ENCODE measurements at places on chromosomes 3 and 15.

DNA sequence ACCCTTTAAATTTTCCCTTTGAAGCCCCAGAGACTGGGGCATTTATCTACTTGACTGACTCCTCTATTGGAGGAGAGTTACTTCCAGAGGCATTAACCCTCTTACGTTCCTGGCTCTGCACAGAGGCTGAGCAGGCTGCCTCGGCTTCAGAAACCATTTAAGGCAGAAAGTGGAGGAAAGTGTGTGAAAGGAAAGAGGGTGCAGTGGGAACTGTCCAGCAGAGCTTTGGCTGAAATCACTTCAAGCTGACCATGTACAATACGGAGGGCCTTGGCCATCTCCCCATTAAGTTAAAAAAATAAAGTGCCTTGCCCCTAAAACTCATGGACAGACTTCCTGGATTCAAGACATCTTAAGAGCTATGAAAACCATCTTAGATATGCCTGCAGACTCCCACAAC, 238.7 kb downstream of the SV2B start:
- DNase-seq, result no peak

DNA sequence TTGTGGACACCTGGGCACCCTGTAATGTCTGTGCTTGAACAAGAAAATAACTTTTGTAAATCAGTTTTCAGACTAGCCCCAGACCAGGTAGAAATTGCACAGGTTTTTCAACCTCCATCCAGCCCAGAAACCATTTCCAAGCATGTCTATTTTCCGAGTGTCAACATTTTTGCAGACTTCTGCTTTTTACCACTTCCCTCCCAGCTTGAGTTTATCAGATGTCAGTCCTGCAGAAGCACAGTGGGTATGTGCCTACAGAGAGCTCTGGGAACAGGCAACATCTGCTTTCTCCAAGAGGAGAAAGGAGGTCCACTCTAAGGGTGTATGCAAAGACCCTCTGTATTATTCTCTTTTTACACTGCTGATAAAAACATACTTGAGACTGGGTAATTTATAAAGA, 83.9 kb downstream of the LRRK1 start:
- no peak for DNase-seq

DNA sequence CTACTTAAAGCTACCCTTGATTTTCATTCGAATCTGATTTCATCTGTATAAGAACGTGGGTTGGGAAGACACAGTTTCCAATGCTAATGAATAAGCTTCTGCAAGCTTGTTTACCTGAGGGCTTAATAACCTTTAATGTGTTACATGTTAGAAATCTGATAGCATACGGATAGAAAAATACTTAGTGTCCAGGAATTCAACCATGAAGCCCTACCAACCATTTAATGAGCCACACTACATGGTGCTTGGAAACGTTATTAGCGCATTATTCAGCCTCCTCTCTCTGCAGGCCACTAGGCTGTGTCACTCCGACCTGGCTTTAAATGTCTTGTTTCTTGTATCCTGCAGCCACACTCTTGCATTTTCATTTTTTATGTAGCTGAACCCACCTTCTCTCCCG, 1.6 kb downstream of the FAM81A start:
- DNase-seq, result no peak

GRCh38 chr3:133910422-133910821, 14.7 kb upstream of the RAB6B start:
- DNase-seq, result no peak

- DNase-seq, result no peak
These were observed 15.9 kb downstream of the ZNF860 start for GRCh38 chr3:31997500-31997899.

- no peak for DNase-seq
These were observed 41.5 kb downstream of the GPD1L start for GRCh38 chr3:32147933-32148332.

DNA sequence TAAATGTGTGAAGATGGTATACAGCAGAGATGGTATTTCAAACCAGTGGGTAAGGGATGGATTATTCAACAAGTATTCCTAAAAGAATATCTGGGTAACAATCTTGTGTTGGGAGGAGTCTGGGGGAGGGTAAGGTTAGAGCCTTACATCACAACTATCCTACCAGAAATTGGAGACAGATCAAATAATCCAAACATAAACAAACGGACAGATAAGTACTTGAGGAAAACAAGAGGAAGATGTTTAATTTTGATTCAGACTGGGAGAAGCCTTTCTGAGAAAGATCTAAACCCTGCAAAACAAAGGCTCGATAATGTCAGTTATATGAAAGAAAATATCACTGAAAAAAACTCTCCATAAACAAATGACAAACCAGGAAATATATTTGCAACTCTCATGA, 77.9 kb downstream of the SLC9A9 start:
- no peak for DNase-seq

DNA sequence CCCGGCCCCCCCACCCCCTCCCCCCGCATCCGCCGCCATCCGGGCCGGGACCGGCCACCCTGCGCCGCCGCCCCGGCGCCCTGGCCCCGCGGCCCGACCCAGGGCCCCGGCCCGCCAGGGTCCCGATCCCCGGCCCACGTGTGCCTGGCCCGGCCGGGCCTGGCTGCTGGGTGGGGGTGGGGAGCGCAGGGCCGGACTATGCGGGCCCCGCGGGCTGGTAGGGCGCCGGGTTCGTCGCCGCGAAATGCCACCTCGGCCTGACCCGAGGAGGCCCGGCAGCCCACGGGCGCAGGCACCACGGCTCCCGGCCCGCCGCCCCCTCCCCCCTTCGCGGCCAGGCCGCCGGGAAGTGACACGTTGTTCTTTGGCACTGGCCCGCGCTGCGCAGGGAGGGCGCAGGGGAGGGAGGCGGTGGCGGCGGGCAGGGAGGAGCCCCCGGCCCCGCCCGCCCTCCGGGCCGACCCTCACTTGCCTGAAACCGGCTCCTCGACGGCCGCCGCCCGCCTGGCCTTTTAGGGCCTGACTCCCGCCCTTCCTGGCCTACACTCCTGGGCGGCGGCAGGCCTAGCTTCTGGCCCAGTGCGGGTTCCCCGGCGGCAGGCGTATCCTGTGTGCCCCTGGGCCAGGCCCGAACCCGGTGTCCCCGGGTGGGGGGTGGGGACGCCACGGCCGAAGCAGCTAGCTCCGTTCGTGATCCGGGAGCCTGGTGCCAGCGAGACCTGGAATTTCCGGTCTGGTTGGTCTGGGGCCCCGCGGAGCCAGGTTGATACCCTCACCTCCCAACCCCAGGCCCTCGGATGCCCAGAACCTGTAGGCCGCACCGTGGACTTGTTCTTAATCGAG, 515 bp downstream of the EIF4G1 start:
- peak; percentile 40 for DNase-seq

GRCh38 chr3:195160908-195161434, 110.0 kb downstream of the XXYLT1 start:
- DNase-seq, result no peak

DNA sequence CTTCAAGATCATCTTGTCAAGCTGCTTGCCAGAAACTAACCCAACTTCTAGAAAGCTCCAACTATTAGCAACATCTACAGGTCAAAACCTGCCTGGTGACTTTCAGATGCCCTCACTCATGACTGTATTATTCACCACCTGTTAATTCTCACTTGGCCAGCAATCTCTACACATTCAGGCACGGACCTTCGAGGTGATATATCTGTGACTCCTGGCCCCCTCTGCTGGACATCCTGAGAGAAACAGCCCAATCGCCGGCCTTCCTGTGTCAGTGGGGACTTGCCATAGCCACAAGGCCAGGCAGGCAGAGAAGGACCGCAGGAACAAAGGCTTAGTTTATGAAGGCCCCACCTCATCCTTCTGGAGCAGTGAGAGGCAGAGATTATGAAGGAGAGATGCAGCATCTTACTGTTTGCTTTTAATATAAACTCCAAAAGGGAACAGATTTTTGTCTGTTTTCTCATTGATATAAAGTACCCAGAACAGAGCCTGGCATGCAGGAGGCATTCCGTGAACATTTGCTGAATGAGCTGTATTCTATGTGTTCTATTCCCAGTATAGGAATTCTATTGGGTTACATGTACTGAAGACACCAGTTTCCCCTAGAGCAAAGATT, 24.4 kb upstream of the OCA2 start:
- peak; percentile 17 for DNase-seq

GRCh38 chr15:85709250-85709649, 85.5 kb downstream of the KLHL25 start:
- no peak for DNase-seq

DNA sequence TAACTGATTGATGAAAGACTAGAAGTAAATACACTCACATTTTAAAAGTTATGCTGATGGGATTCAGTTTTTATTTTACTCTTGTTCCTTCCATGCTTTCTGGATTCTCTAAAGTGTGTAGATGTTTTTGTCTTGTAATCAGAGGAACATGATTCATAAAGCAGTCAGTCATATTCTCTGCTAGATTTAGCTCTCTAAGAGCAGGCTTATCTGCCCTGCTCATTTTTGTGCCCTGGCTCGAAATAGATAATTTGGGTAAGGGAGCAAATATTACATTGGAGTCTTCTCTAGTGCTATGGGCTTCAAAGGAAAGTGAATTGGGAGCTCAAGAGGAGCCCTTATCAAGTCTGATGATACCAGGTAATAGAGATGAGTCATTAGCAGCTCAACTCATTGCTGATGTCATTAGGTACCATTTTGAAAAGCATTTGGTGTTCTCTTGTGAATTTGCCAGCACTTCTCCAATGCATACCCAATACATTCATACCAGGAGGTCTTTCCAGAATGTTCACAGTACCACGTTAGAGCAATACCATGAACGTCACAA, 27.7 kb downstream of the SACM1L start:
- DNase-seq, result no peak

DNA sequence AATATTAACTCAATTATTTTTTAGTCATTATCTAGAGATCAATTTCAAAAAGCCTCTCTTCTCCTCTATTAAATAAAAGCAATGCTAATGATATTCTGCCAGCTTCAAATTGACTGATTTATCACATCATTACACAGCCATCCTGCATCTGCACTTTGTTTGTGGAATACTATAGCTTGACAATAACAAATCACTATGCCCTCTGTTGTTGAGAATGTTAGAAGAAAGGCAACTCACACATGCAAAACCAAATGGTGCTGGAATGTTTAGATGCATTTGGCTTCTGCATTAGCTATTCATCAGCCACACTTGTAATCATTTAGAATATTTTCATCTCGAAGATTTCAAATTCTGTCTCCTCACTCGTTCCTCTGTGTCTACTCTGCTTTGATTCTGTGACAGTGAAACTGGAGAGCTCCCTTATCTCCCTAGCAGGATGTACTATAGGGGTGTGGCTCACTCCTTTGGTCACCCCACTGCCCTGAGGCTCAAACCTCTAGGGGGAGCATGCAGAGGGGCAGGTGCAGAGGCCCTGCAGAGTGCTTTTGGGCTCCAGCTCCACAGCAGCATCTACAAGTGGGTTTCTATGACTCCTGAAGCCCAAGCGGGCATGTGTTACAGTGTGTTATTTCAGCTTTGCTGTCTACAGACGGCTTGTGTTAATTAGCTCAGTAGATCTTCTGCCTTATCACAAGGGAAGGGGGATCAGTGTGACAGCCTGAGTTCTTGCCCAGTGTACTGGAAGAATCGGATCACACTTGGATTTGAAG, 454.1 kb upstream of the BCHE start:
- DNase-seq, result no peak

- DNase-seq, result no peak
These were observed 13.1 kb upstream of the ALDH1A2 start for GRCh38 chr15:58078591-58078990.

GRCh38 chr3:138862531-138862923, 27.8 kb upstream of the PIK3CB start:
- DNase-seq, result no peak

Data from substantia nigra (tissue), 51 donors.